Cardiac septum (tissue), 1 donor: ENCODE measurements at places on chromosomes 2 and 18.

- DNase-seq = peak; percentile 6
These were observed 111.5 kb downstream of the MTCL1 start for GRCh38 chr18:8816816-8817215.

- no peak for DNase-seq
These were observed 6.5 kb upstream of the NAPG start for GRCh38 chr18:10519366-10519765.

GRCh38 chr2:219626540-219626939 is 890 bp upstream of the SLC4A3 start:
- DNase-seq = no peak

DNA sequence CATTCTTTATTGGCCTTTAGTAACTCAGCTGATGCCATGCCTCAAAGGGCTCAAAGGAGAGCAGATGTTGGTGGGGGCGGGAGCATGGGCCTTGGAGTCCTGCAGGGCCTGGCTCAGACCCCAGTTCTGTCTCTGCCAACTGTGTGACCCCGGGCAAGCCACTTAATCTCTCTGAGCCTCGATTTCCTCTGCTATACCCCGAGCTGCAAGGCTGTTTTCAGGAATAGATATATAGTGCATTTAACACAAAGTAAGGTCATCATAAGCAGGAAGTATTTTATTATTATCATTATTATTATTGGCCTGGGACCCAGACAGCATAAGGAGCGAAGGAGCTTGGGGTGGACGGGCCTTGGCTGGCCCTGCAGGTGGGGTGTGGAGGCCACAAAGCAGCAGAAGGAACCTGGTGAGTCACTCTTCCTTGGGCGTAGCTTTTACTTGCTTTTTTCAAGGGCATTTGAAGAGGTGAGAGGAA is 162.7 kb downstream of the INHBB start:
- DNase-seq = peak; percentile 69

DNA sequence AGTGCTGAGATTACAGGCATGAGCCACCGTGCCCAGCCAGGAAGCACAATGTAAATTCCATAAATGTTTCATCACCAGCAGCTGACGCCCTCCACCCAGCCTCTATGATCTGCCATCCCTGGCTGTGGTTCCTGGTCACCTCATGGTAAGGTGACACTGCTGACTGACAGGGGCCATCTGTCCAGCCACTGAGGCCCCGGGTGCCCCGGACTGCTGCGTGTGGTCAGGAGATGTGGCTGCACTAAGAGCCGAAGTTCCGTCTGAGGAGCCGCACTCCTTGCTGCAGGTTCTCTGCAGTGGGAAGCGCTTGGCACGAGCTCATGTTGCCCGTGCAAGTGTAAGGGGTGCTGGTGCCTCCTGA is 10.9 kb downstream of the NTSR2 start:
- no peak for DNase-seq

DNA sequence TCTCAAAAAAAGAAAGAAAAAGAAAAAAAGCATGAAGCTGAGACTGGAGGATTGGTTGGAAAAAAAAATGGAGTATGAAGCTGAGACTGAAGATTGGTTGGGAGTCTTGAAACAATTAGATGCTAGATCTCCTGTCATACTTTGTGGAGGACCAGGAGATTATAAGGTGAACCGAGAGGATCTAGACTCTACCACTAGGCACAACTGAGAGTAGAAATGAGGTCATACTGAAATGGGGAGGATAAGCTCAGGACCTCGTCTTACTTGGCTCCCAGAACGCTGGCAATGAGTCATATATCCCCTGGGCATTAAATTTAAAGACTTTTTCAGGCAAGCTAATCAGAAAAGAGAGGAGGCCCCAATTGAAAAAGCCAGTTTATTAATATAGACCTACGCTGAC is 3.3 kb upstream of the ORC2 start:
- DNase-seq = no peak

DNA sequence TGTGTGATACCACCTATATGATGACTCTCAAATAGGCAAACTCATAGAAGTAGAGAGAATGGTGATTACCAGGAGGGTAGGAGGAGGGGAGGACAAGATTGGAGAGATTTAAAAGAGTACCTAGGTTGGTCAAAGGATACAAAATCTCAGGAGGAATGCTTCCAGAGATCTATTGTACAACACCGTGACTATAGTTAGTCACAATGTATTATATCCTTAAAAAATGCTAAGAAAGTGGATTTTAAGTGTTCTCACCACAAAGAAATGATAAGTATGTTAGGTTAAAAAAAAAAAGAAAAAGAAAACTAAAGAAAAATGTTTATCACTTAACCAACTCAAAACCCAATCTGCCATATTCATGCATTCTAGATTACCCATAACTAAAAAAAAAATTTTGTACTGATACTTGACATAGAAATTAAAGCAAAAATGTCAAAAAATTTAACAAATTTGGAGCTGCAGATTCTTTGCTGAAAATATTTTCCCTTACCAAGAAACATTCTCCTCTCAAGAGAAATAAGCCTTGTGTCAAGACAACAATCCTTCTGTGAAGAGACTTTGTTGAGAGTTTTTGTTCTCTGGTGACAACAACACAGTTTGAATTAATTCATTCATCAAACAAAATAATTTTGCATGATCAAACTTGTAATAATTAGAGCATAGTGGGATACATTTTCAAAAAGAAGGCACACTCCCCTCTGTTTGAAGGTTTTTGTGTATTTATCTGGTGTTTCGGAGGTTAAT is 213.1 kb downstream of the DNER start:
- no peak for DNase-seq

- DNase-seq = no peak
These were observed 63.0 kb downstream of the RBM43 start for GRCh38 chr2:151198645-151199044.
